Fibroblast of skin of right biceps (primary cell): ENCODE measurements at places on chromosomes 12 and 14.

DNA sequence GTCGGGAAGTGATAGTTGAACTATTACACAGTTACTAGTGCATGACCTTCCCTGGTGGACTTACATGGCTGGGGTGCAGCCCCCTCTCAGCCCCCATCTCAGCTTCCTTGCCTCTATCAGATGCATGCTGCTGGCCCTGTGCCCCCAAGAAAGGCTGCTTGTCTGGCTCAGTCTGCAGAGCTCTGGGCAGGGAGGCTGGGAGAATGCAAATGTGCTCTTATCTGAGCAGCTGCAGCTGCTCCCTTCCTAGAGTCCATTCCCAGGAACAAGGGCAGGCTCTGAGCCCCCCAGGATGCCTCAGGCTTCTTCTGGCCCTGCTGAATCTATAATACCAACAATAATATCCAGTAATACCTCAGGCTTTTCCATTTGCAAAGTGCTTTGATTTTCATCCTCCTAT, 218.1 kb upstream of the SRRM4 start:
- no peak for DNase-seq

DNA sequence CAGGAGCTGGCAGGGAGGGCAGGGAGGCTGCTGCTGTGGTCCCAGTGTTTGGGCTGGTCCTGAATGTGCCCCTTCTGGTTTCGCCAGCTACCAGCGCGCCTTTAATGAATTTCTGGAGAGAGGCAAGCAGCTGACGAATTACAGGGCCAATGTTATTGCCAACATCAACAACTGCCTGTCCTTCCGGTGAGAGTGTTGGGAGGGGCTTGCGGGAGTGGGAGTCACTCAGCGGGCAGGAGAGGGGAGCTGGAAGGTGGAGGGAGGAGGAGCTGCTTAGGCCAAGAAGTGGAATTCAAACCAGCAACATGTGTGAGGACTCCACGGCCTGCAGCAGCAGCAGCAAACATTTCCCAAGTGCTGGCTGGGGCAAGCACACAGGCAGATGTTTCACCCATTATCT, 7.7 kb downstream of the TNFAIP2 start:
- DNase-seq = peak; percentile 64

DNA sequence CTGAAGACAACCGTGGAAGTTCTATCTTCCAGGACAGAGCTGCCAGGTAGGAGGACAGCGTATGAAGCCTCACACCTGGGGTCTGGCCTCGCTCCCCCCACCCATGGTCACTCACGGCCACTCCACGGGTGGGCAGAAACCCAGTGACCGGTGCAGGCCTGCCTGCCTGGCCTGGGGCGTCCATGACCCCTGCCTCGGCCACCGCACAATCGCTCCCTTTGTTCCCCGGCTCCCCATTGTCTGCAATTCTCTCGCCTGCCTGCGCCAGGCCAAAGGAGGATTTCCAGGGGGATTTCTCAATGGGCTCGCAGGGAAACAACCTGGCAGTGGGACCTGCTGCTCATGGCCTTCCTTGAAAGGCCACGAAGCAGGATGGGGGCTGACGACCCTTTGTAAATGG, 22.6 kb downstream of the CCDC85C start:
- no peak for DNase-seq

DNA sequence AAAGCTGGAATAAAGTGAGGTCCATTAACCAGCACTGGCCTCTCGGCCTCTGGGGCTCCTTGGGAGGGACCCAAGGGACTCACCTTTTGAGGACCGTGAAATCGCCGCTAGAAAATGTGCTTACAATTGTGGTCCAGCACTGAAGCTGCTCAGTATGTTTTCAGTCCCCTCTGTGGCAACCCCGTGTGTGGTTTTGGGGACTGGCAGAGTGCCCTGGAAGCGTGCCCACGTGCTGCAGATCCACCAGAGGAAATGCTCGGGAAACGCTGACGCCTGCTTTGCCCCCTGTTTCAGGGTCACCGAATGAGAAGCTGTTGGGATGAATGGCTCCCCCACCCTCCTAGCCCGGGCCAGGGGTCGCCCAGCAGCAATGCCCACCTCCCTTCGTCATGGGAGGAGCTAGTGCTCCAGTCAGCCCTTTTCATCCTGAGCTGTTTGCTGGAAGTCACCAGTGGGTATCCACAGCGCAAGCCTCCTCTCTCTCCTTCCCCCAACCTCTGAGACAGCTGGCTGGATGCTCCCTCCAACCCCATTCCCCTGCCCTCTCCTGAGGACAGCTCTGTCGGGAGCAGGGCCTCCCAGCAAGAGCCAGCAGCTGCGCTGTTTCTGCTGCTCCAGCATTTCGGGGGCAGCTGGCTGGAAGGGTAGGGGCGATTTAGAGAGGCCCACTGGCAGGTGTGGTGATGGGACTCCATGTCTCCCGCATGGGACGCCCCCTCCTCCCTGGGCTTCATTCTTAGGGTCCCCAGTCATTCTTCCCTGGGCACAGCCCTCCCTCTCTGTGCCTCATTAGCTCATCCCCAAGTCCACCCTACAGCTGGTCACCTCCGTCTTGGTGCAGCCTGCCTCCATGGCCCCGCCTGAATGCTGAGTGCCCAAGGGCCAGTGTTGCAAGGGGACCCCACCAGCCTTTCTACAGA, 33.2 kb upstream of the PPP1R13B start:
- peak; percentile 68 for DNase-seq

DNA sequence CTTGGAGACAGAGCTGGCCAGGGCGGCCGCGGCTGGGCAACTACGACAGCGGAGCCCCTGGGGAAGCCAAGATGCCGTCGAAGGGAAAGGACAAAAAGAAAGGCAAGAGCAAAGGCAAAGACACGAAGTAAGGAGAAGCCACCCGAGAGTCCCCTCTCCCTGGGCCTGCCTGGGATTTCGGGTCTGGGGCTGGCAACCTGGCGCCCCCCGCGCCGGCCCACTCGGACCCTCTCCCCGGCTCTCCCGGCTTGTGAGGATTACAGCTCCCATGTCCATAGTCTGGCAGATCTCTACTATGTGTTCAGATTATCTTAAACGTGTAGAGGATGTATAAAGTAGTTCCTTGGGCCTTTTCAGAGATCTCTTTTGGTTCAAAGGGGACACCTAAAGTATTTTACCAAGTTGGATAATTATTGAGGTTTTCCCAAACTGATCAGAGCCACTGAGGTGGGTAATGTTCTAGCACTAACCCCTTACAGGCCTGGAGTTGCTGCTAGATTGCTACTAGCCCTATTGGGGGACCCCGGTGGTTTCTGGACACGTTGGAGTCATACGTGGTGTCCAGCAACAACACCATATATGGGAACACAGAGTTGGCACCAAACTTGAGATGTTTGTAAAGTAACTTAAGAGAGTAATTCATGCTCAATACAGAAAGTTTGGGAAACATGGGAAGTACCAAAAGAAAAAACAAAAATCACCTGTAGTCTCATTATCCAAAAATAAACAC, 424 bp downstream of the BBOF1 start:
- DNase-seq = peak; percentile 45

DNA sequence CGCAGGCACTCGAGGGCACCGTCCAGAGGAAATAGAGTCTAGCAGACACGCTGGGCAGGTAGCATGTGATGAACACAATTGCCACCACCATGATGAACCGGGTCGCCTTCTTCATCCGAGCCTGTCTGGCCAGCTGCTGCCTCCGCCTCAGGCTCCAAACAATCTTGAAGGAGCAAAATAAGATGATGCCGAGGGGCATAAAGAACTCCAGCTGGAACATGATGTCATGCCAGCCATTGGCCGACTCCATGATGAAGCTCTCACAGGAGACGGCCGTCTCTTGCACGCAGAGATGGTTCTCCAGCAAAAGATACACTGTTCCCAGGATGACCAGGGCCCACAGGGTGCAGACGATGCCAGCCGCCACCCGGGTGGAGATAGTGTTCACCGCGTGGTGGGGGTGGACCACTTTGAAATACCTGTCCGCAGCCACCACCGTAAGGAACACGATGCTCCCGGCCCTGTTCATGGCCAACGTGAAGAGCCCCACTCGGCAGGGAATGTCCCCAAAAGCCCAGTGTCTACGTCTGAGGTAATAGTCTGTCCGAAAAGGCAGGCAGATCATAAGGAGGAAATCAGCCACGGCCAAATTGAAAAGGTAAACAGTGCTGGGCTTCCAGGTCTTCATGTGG, 945 bp downstream of the HCAR1 start:
- no peak for DNase-seq

DNA sequence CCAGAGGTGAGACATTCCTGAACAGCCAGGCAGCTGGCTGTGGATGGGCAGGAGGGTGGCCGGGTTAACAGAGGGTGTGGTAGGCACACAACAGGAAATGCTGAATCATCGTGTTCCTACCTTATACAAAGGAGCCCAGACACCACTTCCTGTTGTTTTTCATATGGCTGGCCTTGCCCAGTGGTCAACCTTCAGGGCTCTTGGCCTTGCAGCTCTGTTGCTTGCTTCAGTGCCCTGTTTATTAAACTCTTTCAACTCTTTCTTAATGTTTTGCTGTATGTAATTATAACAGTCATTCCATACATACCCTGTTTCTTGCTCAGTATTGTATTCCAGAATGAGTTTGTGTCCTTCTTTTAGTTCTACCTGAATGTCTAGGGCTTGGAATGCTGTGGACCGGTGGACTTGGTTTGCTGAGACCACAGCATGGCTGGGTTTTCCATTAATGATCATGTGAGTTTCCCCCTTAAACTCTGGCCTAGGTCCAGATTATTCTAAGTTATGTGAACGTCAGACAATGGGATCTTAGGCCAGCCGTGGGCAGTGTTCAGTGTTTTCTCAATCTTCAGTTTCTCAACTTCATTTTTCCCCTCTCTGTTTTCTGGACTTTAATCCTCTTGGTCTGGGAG, 11.9 kb downstream of the CFAP54 start:
- DNase-seq = peak; percentile 41

DNA sequence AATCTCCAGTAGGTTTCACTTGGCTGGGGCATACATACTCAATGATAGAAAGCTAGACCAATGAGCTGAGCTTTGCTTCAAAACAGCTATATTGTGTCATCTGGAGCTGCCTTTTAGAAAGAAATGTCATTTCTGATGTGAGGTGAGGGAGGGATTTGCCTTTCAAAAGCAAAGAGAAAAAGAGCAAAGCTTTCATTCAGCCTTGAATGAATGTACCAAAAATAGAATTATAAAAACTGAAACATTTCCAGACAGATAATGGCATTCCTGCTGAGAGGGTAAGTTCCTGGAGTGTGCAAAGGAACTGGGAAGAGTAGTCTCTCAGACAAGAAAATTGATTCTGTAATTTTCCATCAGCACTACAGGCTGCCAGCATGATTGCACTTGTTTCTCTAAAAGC, 710.0 kb downstream of the LRFN5 start:
- no peak for DNase-seq

DNA sequence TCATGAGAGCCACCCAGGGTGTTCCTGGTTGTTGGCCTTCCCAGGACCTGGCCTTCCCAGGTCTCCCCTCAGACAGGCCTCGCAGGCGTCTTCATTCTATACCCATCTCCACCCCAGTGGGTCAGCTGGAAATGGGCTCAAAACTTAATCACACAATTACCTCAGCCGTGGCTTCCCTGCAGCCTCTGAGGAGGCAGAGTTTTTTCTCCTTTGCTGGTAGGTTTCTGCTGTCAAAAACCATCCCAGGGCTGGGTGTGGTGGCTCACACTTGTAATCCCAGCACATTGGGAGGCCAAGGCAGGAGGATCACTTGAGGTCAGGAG, 13.2 kb downstream of the NFKBIA start:
- DNase-seq = no peak
